ENCODE measurements at places on chromosomes 3 and 15.

GRCh38 chr15:65904301-65904700 is 35.0 kb downstream of the RAB11A start:
- H3K4me1 ChIP-seq = no peaks in the 10 kb centered on the region
- H3K27me3 ChIP-seq = no peaks in the 10 kb centered on the region
- H3K36me3 ChIP-seq = peaks cover 41% of the 10 kb centered on the region
- no peak for DNase-seq

- no peaks in the 10 kb centered on the region for H3K36me3 ChIP-seq
- no peak for DNase-seq
- no peaks in the 10 kb centered on the region for H3K27me3 ChIP-seq
- H3K27ac ChIP-seq = no peak overlapping the region
Measured at GRCh38 chr3:57046101-57046765, 14.2 kb upstream of the SPATA12 start.

- H3K4me3 ChIP-seq = no peak overlapping the region
- no peak overlapping the region for H3K27ac ChIP-seq
- no peaks in the 10 kb centered on the region for H3K27me3 ChIP-seq
- no peaks in the 10 kb centered on the region for H3K36me3 ChIP-seq
Measured at GRCh38 chr15:55827204-55827603, 84.3 kb upstream of the PRTG start.

GRCh38 chr15:76286271-76286879 is 24.9 kb downstream of the ETFA start:
- peak overlapping the region; percentile 71 for H3K27ac ChIP-seq
- peak overlapping the region; percentile 18 for H3K4me3 ChIP-seq
- H3K36me3 ChIP-seq = peaks cover 20% of the 10 kb centered on the region
- peak; percentile 10 for DNase-seq
- H3K27me3 ChIP-seq = no peaks in the 10 kb centered on the region

- no peak overlapping the region for H3K4me3 ChIP-seq
- no peak overlapping the region for H3K27ac ChIP-seq
- H3K4me1 ChIP-seq = no peaks in the 10 kb centered on the region
- no peak for DNase-seq
Measured at GRCh38 chr3:3089017-3089416, 21.2 kb downstream of the IL5RA start.

- H3K36me3 ChIP-seq = no peaks in the 10 kb centered on the region
- H3K4me3 ChIP-seq = no peak overlapping the region
- no peaks in the 10 kb centered on the region for H3K4me1 ChIP-seq
- no peak overlapping the region for H3K27ac ChIP-seq
- no peak for DNase-seq
Measured at GRCh38 chr15:22871481-22872086, 33.1 kb downstream of the NIPA2 start.

GRCh38 chr3:120795017-120795648 is 52.6 kb downstream of the GTF2E1 start:
- H3K36me3 ChIP-seq = no peaks in the 10 kb centered on the region
- H3K4me1 ChIP-seq = peaks cover 2% of the 10 kb centered on the region
- DNase-seq = peak; percentile 76
- H3K27ac ChIP-seq = no peak overlapping the region
- no peaks in the 10 kb centered on the region for H3K27me3 ChIP-seq
- no peak overlapping the region for H3K4me3 ChIP-seq

DNA sequence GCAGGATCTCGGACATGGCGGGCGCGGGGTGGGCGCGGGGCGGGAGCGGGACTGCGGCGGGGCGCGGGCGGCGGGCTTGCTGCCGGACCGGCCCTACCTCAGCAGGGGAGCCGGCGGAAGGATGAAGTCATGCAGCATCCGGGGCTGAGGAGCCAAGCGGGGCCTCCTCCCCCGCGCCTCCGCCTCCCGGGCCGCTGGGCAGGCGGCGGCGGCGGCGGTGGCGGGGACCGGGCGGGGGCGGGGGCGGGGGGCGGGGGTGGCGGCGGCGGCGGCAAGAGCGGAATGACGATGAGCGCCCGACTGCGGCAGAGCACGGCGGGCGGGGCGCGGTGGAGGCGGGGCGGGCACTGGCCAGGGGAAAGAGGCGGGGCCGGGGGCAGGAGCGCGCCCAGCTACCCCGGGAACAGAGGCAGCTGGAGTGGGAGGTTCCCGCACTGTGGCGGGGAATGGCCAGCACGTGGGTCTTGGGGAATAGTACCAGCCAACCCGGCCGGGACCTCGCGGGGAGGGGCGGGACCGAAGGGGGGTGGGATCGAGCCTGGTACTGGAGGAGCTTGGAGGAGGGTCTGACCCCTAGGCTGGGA is at the start of gene CAMK2N2:
CAMK2N2 (minus strand) TSS at position 284 of the 584 bp plus-strand sequence; CDS start at position 16, 268 bp downstream.
- no peaks in the 10 kb centered on the region for H3K36me3 ChIP-seq
- peaks cover 67% of the 10 kb centered on the region for H3K27me3 ChIP-seq
- no peak for DNase-seq
- H3K4me3 ChIP-seq = peak within 1 kb of the TSS; percentile 71

- no peak for DNase-seq
- no peaks in the 10 kb centered on the region for H3K4me1 ChIP-seq
- H3K27ac ChIP-seq = no peak overlapping the region
- no peak overlapping the region for H3K4me3 ChIP-seq
Measured at GRCh38 chr3:176692966-176693785, 504.1 kb downstream of the TBL1XR1 start.

GRCh38 chr3:101333883-101334282 is 13.5 kb upstream of the IMPG2 start:
- no peak overlapping the region for H3K27ac ChIP-seq
- no peaks in the 10 kb centered on the region for H3K27me3 ChIP-seq
- H3K36me3 ChIP-seq = no peaks in the 10 kb centered on the region
- H3K4me3 ChIP-seq = no peak overlapping the region
- no peaks in the 10 kb centered on the region for H3K4me1 ChIP-seq
- no peak for DNase-seq

DNA sequence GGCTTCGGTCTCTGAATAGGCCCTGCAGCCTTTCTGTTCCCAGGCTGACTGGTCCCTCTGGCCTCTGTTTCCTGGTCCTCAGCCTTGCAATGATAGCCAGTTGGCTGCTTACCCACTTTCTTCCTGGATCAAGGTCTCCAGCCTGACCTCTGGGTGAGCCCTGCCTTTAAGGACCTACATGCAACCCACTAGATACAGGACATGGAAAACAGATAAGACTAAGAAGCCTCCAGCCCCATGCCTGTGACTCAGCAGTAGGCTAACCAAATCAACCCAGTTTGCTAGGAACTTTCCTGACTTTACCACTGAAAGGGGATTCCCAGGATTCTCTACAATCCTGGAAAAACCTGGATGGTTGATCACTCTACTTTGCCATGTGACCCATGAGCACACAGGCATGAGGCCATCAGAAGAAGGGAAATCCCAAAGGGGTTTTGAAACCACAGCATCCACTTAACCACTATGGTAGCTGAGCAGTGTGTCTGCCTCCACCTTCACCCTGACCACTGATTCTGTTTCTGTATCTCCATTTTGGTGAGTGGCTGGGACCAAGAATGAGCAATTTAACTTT is 188.1 kb downstream of the CHST2 start:
- no peaks in the 10 kb centered on the region for H3K27me3 ChIP-seq
- H3K36me3 ChIP-seq = no peaks in the 10 kb centered on the region
- no peak for DNase-seq
- H3K27ac ChIP-seq = no peak overlapping the region
- H3K4me1 ChIP-seq = no peaks in the 10 kb centered on the region

- no peaks in the 10 kb centered on the region for H3K36me3 ChIP-seq
- no peak overlapping the region for H3K4me3 ChIP-seq
Measured at GRCh38 chr3:197593046-197593380, 37.2 kb upstream of the BDH1 start.

GRCh38 chr3:12750658-12751071 is 8.4 kb downstream of the TMEM40 start:
- H3K27me3 ChIP-seq = peaks cover 10% of the 10 kb centered on the region
- H3K4me3 ChIP-seq = no peak overlapping the region
- H3K4me1 ChIP-seq = no peaks in the 10 kb centered on the region
- no peaks in the 10 kb centered on the region for H3K36me3 ChIP-seq

DNA sequence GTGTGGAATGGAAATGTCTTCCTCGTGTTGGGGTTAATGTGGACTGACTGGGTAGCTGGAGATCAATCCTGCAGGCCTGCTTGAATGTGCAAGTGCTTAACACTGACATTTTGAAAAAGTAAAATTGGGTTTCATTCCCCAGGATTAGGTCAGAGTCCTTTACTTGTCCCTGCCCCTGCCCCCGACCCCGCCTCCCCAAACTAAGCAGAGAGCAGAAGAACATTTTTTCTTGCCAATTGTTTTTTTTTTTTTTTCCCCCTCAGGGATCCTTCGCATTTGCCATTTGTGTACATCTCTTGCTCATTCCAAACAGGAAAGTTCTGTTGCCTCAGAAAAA is 147.0 kb upstream of the NR2F2 start:
- no peaks in the 10 kb centered on the region for H3K4me1 ChIP-seq
- DNase-seq = no peak
- H3K27me3 ChIP-seq = peaks cover 6% of the 10 kb centered on the region
- H3K4me3 ChIP-seq = no peak overlapping the region

DNA sequence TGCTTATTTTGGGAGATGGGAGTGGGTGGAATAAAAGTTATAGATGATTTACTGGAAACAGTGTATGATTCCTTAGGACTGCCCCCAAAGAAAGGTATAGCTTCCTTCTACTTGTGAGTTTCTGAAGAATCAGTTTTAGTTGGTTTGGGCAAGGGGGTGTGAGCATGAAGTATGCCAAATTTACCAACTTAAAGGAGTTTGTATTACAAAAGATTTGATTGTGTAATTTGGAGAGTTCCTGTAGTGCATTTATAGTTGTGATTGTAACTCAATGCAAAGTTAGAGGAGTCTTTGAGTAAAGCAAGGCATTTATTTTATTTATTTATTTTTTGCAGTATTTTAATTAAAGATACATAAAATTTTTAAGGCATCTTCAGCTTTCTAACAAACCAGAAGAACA is 42.8 kb downstream of the TSC22D2 start:
- H3K4me1 ChIP-seq = no peaks in the 10 kb centered on the region
- DNase-seq = no peak
- no peaks in the 10 kb centered on the region for H3K36me3 ChIP-seq
- no peak overlapping the region for H3K27ac ChIP-seq

DNA sequence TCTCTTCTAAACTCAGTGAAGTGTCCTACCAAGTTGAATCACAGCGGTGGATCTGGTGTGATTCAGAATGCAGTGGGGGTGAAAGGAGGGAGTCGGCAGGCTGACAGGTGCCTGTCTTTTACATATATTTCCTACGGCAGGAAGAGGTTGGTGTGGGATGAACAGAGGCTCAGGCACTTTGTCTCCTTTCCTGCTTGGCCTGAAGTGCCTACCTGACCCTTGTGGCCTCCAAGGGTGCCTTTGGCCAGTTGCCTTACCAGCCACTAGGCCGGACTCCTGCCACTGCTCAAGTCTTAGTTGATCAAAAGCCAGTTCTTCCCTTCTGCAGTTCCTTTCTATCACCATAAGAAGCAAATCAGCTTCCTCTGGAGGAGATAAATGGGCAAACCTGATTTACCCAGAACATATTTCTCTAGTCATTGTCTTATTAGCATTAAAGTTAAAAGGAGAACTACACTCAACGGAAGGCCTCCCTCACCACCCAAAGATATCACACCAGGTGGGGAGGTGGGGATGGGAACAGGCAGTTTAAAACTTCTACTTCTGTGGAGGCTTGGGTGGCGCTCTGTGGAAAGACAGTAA is 52.1 kb downstream of the CRTC3 start:
- DNase-seq = no peak
- peaks cover 46% of the 10 kb centered on the region for H3K4me1 ChIP-seq
- H3K27me3 ChIP-seq = no peaks in the 10 kb centered on the region
- H3K36me3 ChIP-seq = peaks cover 3% of the 10 kb centered on the region

- H3K27me3 ChIP-seq = no peaks in the 10 kb centered on the region
- no peak for DNase-seq
- H3K36me3 ChIP-seq = no peaks in the 10 kb centered on the region
- H3K4me3 ChIP-seq = no peak overlapping the region
Measured at GRCh38 chr3:100521439-100521845, 29.0 kb downstream of the TMEM45A start.

GRCh38 chr15:83113881-83114674 is 6.6 kb downstream of the TM6SF1 start:
- H3K27ac ChIP-seq = no peak overlapping the region
- no peaks in the 10 kb centered on the region for H3K36me3 ChIP-seq
- no peak overlapping the region for H3K4me3 ChIP-seq
- H3K27me3 ChIP-seq = no peaks in the 10 kb centered on the region

DNA sequence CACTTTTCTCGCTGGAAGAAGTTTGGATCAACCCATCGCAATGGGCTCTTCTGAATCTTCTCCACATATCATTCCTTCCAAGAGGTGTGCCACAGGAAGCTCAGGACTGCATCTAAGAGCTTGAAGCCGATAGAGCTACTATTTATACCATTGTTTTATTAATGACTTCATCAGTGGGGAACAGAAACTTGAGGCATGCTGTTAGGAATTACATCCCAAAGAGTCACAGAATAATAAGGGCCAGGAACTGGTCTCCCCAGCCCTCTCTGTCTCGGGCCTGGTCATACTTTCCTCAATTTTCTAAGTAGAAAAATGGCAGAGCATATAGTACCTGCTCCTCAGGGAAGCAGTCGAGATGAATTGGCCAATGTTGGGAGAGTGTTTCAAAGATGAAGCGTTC is 16.9 kb upstream of the C15orf61 start:
- DNase-seq = no peak
- no peak overlapping the region for H3K4me3 ChIP-seq
- no peaks in the 10 kb centered on the region for H3K4me1 ChIP-seq
- H3K27ac ChIP-seq = no peak overlapping the region
- H3K27me3 ChIP-seq = no peaks in the 10 kb centered on the region

GRCh38 chr15:71792521-71792920 is 17.8 kb upstream of the NR2E3 start:
- no peak overlapping the region for H3K4me3 ChIP-seq
- H3K27ac ChIP-seq = no peak overlapping the region
- H3K36me3 ChIP-seq = no peaks in the 10 kb centered on the region
- no peaks in the 10 kb centered on the region for H3K4me1 ChIP-seq
- no peaks in the 10 kb centered on the region for H3K27me3 ChIP-seq
- DNase-seq = no peak

GRCh38 chr3:124860599-124860998 is 26.6 kb downstream of the ITGB5 start:
- no peaks in the 10 kb centered on the region for H3K36me3 ChIP-seq
- DNase-seq = no peak
- H3K27ac ChIP-seq = no peak overlapping the region
- H3K27me3 ChIP-seq = no peaks in the 10 kb centered on the region

GRCh38 chr3:50405249-50405648 is 45.9 kb upstream of the TMEM115 start:
- H3K4me3 ChIP-seq = no peak overlapping the region
- no peak overlapping the region for H3K27ac ChIP-seq
- H3K4me1 ChIP-seq = no peaks in the 10 kb centered on the region
- H3K36me3 ChIP-seq = no peaks in the 10 kb centered on the region

DNA sequence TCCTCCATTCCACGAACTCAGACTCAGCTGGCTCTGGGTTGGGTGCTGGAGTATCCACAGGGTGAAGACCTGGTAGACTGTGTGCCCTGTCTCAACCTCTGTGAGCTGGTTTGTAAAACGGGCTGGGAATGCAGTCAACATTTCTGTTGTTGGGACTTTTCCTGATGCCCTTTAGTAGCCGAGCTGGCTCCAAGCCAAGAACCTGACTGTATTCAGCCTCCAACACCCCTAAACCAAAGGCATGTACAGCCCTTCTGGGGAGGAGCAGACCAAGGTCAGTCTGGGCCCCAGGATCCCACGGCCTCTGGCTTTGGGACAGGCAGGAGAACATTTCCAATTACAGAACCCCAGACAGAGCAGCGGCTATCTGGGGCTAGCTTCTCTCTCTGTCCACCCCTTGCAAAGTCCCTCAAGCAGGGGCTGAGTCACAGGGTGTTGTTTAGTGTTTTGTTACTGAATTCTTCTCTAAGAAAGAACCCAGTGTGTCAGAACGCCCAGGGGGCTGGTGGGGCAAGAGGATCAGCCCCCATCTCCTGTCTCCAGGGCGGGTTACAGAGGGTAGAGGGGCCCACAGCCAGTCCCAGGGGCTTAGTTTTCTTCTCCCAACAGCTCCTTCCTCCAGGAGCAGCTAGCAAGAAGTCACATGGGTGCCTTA is 56.8 kb upstream of the SLC6A6 start:
- peaks cover 12% of the 10 kb centered on the region for H3K27me3 ChIP-seq
- H3K4me3 ChIP-seq = no peak overlapping the region
- no peak for DNase-seq
- H3K27ac ChIP-seq = no peak overlapping the region

Data from T-cell (primary cell).